ENCODE measurements at places on chromosomes 5 and 9.

- no peak for DNase-seq
Measured at GRCh38 chr5:155040984-155041653, 27.6 kb downstream of the KIF4B start.

DNA sequence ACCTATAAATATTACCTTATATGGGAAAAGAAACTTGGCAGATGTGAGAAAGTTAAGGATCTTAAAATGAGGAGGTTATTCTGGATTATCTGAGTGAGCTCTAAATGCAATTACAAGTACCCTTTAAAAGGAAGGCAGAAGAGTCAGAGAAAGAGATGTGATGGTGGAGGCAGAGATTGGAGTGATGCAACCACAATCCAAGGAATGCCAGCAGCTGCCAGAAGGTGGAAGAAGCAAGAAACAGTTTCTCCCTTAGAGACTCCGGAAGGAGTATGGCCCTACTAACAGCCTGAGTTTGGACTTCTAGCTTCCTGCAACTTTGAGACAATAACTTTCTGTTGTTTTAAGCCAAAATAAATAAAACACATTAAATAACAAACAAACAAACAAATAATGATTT lies 108.7 kb upstream of the PRLR start:
- DNase-seq: no peak

DNA sequence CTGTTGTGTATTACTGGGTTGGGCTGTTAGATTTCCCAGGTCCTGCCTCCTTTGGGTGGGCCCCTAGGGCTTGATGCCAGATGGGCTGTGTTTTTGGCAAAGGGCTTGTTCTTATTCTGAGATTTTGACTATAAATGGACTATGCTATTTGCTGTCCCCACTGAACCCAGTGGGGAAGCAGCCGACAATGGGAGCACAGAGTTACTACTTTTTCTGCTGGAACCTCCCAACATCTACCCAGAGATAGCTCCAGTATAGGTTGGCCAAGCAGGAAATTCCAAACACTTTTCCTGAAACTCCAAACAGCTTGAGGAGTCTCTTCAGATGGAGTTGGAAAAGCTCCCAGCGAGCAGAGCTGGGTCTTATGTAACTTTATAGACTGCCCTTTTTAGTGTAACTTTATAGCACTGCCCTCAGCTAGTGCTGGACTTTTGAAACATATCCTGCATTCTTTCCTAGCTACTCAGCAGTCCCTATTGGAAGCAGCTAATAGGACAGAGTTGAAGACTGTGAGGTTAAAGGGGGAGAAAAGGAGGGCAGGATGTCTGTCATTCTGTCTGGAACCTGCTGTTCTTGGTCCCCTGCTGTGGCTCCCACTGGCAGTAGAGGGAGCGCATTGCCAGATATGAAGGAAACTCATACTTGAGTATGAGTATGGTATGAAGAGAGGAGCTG lies 21.0 kb downstream of the RUSC2 start:
- DNase-seq: no peak

DNA sequence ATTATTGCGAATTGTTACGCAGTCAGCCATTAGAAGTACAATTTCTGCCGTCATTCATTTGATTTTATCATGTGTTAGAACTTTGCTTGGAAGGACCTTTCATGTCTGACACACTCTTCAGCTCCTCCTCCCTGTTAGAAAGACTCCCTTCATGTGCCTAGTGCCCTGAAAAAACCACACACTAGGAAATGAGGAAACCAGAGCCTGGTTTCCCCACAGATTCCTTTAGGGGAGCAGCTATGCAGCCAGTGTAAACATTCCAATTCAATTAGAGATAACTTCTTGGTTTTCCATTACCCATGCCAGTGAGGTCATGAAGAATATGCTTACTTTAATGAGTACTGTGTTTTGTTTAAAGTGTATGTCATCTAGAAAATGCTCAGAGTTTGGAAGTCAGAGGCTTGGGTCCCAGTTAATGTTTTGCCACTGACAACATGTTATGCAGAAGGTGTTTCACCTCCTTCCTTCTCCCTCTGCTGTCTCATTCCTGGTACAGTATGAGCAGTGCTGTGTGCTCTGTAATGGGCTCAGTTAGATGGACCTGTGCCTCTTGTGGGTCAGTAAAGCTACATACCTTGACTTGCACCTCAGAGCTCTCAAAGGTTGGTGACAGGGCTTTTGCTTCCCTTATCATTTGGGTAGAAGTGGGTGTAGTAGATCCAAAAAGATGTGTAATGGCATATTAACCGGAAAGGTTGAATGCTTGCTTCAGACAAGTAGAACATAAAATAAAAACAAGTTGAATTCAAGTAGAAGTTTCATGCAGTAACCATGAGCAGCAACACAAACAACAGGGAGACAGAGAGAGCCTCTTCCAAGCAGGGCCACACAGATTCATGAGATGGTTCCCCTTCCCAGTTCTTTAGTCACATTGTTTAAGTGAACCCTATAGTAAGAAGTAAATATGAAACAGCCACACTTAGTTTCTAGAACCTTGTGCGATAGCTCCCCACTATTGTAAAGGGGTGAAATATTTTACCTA lies 52.6 kb upstream of the TNFAIP8 start:
- DNase-seq: peak; percentile 30

DNA sequence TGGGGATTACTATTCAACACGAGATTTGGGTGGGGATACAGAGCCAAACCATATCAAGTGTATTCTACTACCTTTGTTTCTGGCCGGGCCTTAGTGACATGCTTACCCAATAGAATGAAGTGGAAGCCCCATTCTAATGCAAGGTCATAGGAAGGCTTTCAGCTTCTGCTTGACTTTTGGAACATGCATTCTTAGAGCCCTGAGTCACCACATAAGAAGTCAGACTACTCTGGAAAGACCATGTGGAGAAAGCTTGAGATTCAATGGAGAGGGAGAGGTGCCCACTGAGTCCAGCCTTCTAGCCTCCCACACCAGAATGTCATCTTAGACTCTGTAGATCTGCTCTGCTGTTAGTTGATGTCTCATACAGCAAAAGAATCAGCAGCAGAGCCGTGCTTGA lies 155.7 kb upstream of the FBN2 start:
- DNase-seq: no peak

DNA sequence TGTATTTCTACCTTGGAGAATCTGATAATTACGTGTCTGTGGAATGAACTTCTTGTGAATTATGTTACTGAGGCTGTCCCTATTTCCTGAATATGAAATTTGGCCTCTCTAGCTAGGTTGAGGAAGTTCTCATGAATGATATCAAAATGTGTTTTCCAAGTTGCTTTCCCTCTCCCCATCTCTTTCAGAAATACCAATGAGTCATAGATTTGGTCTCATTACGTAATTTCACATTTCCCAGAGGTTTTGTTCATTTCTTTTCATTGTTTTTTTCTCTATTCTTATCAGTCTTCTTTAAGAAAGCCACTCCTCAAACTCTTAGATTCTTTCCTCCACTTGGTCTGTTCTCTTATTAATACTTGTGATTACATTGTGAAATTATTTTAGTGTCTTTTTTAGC lies 923.8 kb upstream of the CDH9 start:
- DNase-seq: no peak

DNA sequence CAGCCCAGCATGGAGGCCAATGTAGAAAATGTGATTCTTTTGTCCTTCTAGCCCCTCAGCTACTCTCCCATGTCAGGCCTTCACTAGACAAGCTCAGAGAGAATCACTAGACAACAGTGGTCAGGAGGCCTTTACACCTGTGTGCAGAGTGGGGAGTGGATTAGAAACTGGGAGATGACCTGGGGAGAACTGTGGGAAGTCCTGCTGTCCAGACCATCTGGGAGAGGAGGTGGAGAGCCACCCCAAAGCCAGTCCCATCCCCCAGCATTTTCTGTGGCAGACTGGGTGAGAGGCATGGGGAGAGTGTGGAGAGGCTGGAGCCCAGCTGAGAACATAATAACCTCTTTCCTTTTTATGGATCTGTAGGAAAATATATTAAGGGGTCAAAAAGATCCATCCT lies 452.0 kb upstream of the DMAC1 start:
- no peak for DNase-seq

GRCh38 chr5:96128204-96128864 lies 166.7 kb upstream of the ELL2 start:
- no peak for DNase-seq

GRCh38 chr9:23829580-23830475 lies 3.8 kb upstream of the ELAVL2 start:
- DNase-seq: no peak

DNA sequence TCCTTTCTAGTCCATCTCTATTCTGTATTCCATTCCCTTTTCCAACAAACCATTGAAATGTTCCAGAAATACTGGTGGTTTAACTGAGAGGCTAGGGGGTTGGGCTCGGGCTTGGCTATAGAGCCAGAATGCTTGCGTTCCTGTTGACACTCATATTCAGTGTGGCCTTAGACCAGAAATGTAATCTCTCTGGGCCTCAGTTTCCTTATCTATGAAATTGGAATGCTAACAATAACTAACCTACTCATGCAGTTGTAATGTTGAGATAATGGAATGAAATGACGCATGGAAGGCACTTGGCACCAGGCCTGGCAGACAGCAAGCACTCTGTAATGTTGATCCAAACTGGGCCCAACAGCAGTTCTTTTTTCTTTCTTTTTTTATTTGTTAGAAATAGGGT lies 26.8 kb downstream of the JADE2 start:
- DNase-seq: no peak

GRCh38 chr5:57302164-57302563 lies 128.3 kb downstream of the GPBP1 start:
- no peak for DNase-seq

DNA sequence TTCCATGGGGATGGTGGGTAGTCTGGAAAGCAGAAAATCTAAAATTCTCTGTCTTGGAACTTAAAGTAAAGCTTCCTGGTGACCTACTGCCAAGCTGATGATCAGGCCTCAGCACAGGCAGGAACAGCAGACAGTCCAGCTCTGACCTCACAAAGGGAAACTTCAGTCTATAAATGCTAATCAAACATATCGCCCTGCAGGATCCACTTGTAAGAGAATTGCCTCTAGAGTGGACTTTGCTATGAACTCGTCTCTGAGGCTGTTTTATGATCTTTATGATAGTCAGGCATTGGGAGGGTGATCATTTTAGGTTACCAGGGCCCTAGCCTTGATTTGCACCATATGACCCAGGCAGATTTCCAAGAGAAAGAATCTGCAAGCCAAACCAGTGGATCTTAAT lies 67.6 kb upstream of the SELENOP start:
- no peak for DNase-seq

DNA sequence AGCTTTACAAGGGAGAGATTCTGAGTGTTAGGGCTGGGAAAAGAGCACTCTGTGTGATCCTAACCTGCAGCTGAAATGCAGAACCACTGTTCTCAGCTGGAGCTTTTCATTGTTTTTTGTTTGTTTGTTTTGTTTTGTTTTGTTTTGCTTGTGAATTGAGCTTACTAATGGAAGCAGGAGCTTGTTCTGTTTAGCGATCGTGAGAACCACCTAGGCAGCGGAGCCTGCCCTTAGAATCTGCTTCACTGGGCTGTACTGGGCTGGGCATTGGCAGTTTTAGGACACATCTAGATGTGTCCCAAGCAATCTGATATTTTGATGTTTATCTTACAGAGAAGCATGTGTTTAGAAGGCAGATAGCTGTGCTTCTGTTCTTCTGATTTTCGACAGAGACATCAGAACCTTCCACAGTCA lies 14.3 kb downstream of the SYK start:
- DNase-seq: no peak

GRCh38 chr5:124951661-124952060 lies 205.2 kb upstream of the ZNF608 start:
- DNase-seq: no peak

- DNase-seq: no peak
Measured at GRCh38 chr9:116842658-116843057, 155.6 kb downstream of the TRIM32 start.

GRCh38 chr9:121735793-121736770 lies 84.6 kb downstream of the DAB2IP start:
- peak; percentile 40 for DNase-seq

- peak; percentile 99 for DNase-seq
Measured at GRCh38 chr5:172133359-172134029, 54.5 kb downstream of the STK10 start.

- DNase-seq: no peak
Measured at GRCh38 chr9:90299968-90300367, 342.7 kb downstream of the DIRAS2 start.

DNA sequence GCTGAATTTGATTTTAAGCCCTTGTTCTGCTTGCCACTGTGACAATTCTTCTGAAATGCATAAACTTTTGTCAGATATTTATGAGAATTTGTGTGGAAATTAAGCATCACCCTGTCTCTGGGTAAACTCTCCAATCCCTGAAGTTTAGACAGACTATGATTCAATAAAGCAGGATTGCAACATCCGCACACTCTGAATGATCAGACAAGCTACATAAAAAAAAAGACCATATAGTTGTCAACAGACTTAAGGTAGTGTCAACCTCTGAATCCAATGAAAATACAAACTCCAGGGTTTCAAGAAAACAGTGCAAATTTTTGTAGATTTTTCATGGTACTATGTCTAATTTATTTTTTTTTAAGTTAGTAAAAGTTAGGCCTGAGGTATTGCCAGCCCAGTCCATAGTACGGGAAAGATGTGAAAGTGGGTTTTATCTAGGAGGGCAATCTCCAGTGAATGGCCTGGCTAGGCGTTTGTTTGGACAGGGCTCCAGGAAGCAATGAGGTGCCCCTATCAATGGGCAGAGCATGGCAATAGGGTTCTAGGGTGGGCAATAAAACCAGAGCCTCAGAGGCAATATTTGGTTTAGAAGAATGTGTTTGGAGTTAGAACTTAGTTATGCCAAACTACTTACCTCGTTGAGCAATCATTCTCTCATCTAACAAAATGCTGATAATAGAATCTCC lies 762.6 kb upstream of the SEMA6A start:
- no peak for DNase-seq

DNA sequence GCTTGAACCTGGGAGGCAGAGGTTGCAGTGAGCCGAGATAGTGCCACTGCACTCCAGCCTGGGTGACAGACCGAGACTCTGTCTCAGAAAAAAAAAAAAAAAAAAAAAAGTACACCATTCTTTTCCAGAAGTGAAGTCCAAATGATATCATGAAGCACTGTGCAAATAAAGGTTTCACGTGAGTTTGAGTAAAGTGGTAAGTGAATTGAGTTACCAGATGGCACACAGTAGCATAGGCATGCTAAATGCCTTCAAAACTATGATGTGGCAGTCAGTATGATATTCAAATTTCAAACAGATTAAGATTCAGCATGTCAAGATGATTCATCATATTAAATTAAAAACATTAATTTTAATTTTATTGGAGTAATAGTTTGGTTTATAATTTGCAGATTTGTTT lies 195.2 kb downstream of the TAF11L14 start:
- DNase-seq: no peak

DNA sequence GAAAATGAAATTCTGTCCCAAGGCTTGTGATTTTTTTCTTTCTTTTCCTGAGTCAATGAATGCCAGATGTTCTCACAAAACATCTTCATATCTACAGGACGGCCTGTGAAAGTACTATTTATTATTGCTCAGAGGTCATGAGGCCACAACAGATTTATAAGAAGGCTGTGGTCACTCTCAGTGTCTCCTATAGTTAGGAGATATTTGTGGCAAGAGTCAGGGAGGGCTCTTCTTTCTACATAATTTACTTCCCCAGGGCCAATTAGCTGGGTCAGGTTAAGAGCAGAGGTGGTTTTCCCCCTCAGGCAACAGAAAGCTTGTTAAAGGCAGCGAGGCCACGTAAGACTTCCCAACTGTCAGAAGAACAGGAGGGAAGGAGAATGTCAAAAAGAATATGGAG lies 248.7 kb downstream of the SLIT3 start:
- DNase-seq: no peak

Measured in inflammatory macrophage (primary cell).